ENCODE measurements at places on chromosomes 11 and 22.

DNA sequence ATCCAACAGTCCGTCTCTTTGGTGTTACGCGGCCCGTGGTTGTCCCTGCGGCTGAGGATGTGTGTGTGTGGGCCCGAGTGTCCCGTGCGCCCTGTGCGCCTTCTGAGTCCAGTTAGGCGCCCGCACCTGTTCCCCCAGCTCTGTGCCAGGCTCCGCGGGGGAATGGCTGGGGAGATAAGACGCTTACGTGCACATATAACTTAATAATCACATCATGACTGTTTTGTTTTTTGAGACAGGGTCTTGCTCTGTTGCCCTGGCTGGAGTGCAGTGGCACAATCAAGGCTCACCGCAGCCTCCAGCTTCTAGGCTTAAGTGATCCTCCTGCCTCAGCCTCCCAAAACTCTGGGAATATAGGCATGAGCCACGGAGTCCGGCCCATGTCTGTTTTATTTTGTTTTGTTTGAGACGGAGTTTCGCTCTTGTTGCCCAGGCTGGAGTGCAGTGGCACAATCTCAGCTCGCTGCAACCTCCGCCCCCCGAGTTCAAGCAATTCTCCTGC, 817 bp downstream of the ARL2 start:
- DNase-seq, result no peak

DNA sequence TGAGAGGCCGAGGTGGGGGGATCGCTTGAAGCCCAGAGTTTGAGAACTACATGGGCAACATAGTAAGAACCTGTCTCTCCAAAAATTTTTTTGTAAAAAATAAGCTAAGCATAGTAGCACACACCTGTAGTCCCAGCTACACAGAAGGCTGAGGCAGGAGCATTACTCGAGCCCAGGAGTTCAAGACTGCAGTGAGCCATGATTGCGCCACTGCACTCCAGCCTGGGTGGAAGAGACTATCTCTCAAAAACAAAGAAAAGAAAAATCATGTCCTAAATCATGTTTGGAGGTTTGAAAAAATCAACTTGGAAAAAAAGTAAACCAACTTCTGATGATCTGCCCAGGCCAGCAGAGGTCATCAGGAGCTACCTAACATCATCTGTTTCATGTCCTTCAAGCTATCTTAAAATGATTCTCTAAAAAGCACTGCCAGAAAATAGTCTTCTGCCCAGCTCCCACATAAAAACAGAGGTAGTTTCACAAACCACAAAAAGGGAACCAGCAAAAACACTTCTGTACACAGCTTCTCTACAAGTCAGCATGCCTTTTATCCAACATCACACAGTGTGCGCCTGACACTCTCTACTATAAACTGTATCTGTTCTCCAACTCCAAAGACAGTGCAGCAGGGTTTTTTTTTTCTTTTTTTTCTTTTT, 165.0 kb downstream of the SOX6 start:
- DNase-seq, result no peak

DNA sequence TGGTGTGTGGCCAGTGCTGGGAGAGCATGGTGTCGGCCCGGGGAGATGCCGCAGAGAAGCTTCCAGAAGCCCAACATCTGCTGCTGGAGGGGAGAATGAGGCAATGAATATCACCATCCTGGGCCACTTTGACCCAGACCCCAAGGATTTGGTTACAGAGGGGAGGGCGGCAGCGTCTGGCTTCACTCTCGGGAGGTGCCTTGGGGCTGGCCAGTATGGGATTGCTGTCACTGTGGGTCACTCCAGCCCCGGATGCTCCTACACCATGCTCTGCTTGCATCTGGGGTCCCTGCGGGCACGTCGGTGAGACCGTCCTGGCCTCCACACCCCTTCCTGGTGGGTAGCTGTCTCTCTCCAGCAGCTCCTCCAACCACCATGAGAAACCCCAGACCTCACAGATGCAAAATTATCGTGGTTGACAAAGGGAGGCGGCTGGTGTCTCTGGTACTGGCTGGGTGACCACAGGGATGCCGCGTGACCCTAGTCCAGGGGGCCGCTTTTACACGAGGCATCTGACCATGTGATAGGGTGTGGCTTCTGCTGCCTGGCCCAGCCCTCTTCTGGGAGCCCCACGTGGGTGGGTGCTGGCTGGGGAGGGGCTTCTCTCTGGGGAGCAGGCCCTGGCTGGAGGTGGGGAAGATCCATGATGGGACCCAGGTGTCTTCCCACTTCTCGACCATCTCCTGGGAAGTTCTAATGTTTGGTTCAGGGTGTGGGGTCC, 5.7 kb downstream of the KCNQ1 start:
- DNase-seq, result no peak

DNA sequence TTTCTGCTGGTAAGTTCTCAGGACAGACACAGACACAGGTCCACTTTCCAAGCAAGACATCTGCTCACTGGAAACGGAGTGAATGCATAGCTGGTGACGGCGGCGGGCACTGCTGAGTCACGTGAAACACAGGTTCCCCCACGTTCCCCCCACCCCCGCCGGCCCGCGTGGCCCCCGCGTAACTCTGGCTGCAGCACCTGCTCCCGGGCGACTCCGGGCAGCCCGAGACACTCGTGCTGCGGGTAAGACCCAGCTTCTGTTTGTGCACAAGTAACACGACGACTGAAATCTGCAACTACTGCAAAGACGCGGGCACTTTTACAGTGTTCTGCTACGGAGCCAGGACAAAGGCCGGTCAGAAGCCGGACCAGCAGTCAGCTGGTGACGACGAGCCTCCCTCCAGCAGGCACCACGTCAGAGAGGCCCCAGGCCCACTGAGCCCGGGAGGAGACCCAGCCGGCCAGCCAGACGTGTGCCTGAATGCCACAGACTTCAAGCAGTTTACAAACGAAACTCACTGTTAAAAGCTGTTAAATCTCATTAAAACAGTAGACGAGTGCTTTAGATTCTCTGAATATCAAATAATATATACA, 12.9 kb upstream of the ARFGAP3 start:
- no peak for DNase-seq

DNA sequence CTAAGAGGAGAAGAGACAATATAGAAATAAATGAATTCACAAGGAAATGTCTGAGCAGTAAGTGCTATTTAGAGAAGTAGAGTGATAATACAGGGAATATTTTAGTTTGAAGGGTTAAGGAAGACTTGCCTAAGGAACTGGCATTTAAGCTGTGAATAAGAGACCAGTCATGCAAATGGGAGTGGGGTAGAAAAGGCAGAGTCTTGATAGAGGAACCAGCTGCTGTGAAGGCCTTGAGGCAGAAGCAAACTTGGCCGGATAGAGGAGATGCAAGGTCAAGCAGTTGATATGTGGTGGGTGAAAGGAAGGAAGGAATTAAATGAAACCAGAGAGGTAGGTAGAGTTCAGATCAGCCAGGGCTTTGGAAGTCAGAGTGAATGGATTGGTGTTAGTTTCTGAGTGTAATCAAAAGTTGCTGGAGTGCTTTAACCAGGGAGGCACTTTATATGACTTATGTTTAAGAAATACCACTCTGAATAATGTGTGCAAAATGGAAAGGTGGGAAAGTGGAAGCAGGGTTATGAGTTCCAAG, 198.4 kb upstream of the SESN3 start:
- DNase-seq, result no peak

- DNase-seq, result no peak
These were observed 801 bp downstream of the SESN3 start for GRCh38 chr11:95229993-95230809.

GRCh38 chr11:118186346-118187107, 10.1 kb upstream of the SCN2B start:
- no peak for DNase-seq

GRCh38 chr11:79244798-79245197, 196.0 kb downstream of the TENM4 start:
- DNase-seq, result no peak

DNA sequence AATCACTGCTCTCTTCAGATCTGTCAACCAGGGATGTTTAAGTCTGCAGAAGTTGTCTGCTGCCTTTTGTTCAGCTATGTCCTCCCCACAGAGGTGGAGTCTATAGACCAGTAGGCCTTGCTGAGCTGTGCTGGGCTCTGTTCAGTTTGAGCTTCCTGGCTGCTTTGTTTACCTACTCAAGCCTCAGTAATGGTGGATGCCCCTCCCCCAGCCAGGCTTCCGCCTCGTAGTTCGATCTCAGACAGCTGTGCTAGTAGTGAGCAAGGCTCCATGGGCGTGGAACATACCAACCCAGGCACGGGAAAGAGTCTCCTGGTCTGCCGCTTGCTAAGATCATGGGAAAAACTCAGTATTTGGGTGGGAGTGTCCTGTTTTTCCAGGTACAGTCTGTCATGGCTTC, 27.6 kb upstream of the CASP12 start:
- no peak for DNase-seq

- no peak for DNase-seq
These were observed 133.9 kb downstream of the FANCF start for GRCh38 chr11:22491555-22492225.

DNA sequence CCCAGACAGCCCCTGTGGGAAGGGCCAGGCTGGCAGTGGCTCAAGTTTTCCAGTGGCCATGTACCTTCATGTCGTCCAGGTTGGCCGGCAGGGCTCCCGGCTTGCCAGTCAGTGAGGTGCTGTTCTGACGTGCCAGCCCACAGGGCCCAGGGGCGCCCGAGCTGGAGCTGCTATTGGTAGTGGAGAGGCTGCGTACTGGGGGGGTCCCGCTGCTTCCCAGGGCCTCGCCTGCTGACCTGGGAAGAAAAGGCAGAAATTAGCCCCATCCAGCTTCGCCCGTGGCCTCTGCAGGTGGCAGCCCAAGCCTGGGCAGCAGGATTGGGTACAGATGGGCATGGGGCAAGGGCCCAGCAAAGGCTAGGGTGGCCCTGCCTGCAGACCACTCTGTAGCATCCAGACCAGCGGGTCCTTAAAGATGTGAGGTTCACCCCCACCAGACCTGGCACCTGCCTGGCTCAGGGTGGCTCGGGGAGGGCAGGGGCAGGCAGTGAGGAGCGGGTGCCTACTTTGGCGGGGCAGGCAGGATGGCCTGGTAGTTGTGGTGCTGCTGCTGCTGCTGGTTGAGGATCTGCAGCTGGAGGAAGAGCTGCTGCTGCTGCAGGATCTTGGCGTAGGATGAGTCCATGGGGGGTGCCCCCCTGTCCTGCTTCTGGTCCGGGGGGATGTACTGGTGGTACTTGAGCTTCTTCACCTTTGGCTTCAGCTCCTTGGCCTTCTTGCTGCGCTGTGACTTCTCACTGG, 50.1 kb downstream of the SGSM3 start:
- no peak for DNase-seq

- no peak for DNase-seq
These were observed 4.6 kb downstream of the GATD1 start for GRCh38 chr11:772429-773390.

GRCh38 chr22:22948651-22949571, 61.3 kb downstream of the IGLL5 start:
- DNase-seq, result no peak

DNA sequence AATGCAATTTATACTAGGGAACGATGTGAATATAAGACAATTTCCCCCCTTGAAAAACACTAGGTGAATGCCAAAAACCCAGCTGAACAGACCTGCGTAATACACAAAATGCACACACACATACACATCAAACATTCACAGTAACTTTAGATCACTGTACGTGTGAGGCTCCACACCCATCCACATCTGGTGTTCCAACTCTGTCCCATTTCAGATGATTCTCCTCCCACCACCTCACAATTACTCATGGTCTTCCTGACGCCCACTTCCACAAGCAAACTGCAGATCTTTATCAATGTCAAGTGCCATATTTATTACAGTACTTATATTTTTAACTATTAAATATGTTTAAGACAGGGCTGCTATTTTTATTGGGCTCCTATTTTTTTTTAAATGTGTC, 57.8 kb upstream of the TENM4 start:
- DNase-seq, result no peak

GRCh38 chr22:23237201-23237798, 57.0 kb downstream of the BCR start:
- no peak for DNase-seq

- DNase-seq, result no peak
These were observed 10.4 kb upstream of the PPARA start for GRCh38 chr22:46139895-46140350.

DNA sequence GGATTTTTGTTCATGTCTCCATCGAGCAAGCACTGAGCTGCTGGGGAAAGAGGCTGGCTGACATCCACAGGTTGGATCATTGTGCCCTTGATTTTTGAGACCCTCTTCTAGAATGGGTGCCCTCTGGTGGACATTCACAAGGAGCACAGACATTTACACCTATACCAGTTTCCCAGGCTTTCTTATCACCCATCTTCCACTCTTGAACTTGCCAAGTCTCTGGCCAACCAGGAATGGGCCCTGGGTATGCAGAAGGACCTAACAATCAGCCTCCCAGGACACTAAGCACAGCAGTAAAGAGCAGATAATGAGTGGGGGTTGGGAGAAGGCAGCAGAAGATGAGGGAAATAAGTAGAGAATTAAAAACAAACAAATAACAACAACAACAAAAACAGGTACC, 5.7 kb upstream of the INTS4 start:
- peak; percentile 7 for DNase-seq

DNA sequence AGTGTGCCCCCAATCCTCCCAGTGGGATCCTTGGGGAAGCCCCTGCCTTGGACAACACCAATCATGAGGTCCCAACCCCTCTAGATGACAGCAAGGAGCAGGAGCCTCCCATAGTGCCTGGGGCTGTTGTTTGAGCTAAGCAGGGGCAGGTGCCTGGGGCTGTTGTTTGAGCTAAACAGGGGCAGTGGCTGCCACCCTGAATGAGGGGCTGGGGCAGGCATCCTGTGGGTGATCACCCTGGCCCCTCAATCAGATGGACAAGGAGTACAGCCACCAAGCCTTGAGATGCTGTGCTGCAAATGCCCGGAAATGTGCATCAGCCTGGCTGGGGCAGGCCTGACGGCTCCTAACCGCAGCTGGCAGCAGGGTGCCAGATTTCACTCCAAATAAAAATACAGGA, 66.7 kb downstream of the MYEOV start:
- no peak for DNase-seq

DNA sequence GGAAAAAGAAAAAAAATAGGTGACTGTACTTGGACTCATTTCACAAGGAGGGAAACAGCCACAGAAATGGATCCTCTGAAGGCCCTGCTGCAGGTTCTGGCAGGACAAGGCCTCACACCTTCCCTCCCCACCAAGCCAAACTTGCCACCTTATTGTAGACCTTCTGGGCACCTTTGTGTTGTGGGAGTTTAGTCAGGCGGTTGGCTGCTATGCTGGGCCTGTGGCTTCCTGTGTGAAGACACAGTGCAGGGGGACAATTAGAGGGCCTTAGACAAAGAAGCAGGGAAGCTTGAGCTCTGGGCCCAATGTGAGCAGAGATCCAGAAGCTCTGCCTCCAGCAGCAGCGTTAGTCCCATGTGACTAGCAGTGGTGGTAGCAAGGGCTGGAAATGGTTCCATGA, 4.2 kb downstream of the RAB1B start:
- DNase-seq, result no peak

DNA sequence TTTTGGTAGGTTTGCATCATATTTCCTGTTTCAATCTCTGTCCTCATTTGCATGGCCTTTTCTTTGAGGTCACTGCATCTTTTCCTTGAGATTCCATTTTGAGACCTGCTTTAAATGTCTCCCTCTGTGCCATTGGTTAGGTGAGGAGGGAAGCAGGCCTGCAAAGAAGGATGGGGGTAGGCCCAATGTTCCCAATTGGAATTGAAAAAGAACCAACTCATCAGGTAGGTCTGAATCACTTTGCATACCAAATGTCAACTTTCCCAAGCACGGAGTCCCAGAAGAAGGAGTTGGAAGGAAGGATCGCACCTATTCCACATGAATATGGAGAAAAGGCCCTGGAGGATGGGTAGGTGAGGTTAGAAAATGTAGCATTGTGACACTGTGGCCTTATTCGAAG, 318.5 kb downstream of the BLID start:
- DNase-seq, result no peak
